ENCODE measurements at places on chromosomes 4 and X.
A peak's percentile ranks its signal among the peaks of the same experiment; 100 is the strongest.

- DNase-seq = no peak
Observed at GRCh38 chr4:38704622-38705154, 40.7 kb downstream of the KLF3 start.

DNA sequence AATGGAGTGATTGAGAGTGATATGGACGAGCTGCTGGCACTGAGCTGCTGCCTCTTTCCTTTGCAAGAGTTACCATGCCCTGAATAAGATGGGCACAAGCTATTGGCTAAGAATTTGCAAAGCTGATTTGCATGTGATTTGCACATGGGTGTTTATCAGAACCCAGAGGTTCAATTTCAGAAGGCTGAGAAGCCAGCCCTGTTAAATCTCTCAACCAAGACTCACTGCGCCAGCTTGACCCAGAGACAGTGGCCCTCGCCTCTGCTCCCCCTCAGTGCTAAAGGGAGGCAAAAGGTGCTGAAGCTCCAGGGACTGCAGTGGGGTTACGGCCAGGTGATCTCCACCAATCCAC is 701 bp downstream of the ARHGAP4 start:
- no peak for DNase-seq

DNA sequence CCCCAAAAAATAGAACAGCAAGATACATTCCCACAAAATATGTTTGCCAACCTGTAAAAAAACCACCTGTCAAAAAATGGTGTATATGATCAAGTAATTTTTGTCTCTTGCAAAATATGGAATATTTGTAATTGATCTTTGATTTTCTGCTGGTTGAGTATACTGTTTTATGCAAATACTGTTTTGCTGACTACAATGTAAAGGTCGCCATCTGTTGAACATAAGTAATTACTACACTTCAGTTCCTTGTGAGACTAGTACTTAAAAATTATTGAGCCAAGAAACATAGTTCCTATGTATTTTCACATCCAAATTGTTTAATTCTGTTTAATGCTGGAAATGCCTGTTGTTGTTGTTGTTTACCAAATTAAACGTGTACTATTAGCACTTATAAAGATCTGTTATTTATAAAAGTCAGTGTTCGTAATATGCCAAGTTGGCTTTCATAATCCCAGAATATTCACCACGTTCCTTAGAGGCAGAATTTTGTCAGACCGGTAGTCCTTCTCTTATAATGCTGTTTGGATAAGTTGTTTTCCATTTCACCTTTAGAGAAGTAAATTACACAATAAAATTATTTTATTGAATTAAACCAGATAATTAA is 144.2 kb downstream of the PDLIM5 start:
- peak; percentile 51 for DNase-seq

DNA sequence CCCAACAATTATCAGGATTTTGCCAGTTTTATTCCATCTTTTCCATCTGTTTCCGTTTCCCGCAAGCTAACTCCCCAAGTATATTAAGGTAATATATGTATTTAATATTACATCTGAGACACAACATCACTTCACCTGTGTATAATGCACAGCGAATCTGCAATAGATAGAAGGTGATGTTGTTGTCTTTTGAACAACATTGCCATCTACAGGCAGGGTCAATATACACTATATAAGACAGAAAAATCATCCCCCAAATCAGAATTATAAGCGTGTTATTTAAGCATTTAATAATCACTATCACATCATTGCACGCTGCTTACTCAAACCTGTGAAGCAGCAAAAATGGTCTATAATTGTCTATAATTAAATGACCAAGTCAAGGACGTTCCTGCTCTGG is 1115.5 kb downstream of the NLGN4X start:
- no peak for DNase-seq

GRCh38 chrX:3582451-3582850 is 131.0 kb downstream of the PRKX start:
- DNase-seq = peak; percentile 46

DNA sequence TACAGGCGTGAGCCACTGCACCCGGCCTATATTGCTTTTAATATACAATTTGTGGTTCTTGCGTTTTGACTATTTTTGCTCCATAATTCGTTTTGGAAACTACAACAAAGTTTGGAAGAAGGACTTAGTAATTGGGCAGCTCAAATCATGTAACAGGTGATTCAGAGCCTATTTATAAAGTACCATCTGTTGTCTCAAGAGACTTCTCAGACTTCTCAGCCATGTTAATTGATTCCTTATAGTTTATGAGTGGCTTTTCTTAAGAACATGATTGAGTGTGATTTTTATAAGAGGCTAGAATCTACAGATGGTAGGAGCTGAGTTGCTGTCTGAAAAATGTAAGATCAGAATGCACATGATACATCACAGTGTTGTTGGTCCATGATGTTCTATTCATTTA is 240.2 kb downstream of the ADGRL3 start:
- DNase-seq = no peak

DNA sequence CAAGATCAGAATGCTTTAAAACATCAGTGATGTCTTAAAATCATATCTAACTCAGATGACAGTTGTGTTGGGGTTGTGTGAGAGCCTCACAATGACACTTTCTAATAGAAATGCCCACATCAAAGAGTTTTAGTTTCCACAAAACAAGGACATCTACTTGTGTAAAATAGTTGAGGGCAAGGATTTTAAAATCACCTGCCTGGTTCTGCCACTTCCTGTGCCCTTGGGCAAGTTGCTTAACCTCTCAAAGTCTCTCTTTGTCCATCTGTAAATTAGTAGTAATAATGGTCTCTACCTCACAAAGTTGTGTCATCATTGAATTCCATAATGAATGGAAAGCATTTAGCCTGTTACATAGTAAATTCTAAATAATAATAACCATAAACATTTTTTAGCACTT is 41.9 kb upstream of the RELL1 start:
- DNase-seq = no peak

- DNase-seq = no peak
Observed at GRCh38 chrX:2498781-2499302, 1.9 kb downstream of the DHRSX start.

GRCh38 chr4:44237643-44238042 is 211.0 kb downstream of the KCTD8 start:
- no peak for DNase-seq

DNA sequence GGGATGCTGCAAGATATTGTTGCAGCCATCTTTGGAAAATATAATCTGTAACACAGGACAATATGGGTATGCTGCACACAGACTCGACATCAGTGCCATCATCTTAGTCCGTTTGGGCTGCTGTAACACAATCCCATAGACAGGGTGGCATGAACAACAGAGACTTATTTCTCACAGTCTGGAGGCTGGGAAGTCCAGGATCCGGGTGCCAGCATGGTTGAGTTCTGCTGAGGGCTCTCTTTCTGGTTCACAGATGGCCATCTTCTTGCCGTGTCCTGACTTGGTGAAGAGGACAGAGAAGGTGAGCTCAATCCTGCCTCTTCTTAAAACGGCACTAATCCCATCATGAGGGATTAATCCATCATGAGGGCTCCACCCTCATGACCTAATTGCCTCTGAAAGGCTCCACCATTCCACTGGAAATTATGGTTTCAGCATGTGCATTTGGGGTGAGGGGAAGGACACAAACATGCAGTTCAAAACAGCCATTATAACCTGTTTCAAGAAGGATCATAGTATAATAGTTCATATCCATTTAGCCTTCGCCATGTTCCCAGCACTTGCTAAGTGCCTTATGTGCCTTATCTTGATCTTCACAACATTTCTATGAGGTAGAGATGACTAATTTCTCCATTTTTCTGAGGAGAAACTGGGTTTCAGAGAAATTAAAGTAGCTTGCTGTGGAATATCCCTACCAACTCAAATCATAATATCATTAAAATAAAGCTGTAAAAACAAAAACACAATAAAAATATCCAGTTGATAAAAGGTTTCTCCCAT is 27.9 kb upstream of the SPP1 start:
- DNase-seq = no peak

DNA sequence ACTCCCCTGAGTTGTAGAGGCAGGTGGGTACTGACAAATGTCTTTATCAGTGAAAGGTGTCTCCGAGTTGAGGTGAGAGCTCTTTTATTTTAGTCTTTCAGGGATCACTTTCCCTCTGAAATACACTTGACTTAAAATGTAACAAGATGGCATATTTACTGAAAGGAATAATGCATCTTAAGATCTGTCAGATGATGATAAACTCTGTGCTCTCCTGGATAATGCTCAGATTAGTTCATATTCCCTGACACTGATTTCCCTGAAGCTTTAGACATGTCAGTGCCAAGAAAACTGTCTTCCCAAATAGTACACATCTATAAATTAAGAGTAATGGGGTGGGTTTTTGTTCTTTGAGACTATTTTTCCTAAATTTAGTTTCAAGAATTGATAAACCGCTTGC is 75.5 kb downstream of the ALG13 start:
- DNase-seq = no peak

Data from muscle of back (tissue), 13 donors.